ENCODE measurements at places on chromosomes 12 and 14. TPM values are rescaled to one million over a fixed set of nuclear protein-coding genes. Genes with fewer than 3 reads are reported as not detected.

KRT3 gene
- total RNA-seq = not detected

DNA sequence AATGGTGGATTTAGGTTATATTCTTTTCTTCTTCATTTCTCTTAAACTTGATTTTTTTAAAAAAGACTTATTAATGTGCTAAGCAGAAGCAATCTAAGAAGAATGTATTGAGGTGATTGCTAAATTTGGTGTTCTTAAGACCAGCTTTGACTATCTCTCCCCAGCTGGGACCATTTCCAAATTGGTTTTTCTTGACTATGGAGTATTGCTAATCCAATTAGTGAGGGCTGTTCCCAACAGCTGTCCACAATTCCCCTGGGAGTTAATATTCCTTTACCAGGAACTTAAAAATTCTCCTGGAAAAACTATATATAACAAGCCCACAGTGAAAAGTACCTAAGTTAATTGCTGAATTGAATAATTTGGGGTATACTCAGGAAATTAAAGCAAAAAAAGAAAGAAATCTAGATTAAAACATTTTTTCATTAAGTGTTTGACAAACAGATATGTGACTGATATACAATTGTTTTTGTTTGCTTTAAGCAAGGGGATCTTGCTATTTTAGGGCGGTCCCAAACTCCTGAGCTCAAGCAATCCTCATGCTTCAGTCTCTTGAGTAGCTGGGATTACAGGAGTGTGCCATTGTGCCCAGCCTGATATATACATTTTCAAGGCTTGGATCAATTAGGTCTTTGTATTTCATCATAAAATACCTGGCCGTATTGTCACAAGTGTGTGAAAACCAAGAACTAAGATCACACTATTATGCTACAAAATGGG lies 105.0 kb downstream of the FAR2 start:
- DNase-seq = no peak

- no peak for DNase-seq
These were observed 181.0 kb upstream of the TBX3 start for GRCh38 chr12:114864837-114865551.

GRCh38 chr14:34234258-34234657 lies 227.8 kb downstream of the SPTSSA start:
- DNase-seq = peak; percentile 78

DNA sequence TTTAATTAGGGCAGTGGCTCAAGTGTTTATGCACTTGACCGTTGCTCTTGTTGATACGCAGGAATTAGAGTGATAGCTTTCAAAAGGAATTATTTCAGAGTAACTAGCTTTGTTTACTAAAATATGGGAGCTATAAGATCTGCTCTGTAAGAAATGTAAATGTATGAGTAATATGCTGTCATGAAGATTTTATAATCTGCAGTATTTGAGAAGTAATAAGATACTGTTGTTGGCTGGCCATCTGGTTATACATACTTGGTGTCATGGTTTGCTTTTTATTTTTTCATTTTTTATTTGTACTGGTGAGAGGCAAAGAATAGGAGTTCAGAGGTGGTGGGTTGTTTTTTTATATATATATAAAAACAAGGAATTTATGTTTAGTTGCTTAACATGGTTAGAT lies 58.5 kb downstream of the PLXNC1 start:
- DNase-seq = no peak

DAO gene
- not detected for total RNA-seq

GPHN gene
- total RNA-seq = 27.7 TPM

LALBA gene
- total RNA-seq = not detected

DNA sequence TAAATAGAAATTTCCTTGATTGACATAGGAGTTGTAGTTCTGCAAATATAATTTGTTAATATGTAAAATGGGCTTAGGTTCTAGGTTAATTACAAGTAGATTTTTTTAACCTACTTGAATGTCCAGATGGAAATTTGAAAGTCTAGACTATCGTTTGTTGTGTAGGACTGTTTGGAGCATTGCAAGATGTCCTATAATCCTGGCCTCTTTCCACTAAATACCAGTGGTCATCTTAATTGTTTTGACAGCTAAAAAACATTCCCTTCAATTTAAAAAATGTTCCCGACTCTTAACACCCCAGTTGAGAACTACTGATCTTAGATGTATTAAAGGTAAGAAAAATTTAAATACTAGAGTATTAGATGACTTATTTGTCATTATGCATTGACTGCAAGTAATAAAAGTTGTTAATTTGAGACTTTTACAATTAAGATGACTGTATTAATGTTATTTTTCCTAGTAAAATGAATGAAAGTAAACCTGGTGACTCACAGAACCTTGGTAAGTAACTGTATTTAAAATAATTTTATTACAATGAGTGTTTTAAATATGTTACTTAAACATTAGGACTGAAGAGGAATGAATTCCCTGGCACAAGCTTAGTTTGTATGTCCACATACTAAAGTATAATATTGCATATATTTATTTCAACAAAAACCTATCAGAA lies 21.8 kb downstream of the G2E3 start:
- DNase-seq = no peak

DNA sequence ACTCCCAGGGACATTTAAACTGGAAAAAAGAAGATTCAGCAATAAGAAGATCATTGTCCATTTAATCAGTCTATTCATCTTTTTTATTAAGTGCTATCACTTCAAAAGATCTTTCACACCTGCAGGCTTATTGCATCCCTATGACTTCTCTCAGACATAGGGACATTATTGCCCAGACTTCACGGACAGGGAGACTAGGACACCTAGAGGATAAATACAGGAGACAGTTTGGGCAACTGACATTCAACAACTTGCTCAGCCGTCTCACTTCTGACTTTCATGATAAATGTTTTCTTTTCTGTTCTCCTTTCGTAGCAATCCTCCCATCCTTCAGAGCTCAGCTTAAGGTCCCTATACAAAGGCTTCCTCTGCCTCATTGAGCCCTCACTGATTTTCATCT lies 84.3 kb downstream of the TMEM30B start:
- DNase-seq = no peak

GRCh38 chr12:68962877-68963855 lies 30.2 kb upstream of the CPM start:
- DNase-seq = no peak

BCL2L14 gene
- total RNA-seq = not detected

TECPR2 gene
- total RNA-seq = 28.0 TPM

DNA sequence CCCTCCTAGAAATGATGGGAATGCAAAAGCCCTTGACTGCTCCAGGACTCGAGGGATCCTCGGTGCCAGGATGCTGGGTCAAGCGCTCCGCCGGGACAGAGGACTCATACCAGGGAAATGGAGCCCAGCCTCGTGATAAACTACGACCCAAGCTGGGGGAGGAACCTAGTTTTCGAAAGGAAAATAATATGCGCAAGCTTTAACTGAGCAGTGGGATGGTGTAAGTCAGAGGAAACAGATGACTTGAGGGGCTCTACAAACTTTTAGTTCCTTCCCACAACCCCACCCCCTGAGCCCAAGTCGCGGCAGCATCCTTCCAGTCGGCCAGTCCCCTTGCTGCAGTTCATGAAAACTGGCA lies 654 bp upstream of the SUPT16H start:
- DNase-seq = no peak

DNA sequence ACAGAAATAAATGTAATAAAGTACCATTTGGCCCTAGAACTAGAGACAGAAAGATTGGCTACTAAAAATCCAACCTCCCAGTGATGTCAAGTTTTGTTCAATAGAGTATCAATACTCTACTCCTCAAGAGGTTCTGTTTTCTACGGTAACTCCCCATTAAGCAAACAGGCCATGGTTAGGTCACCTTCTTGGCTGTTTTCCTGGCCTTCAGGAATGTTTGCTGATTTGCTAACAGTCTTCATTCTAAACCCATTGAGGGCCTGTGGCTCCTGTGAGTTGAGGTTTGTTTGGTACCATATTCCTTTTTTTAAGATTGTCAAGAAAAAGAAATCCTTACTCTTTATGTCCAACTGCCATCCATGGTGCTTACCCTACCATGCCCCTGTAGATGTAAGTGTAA lies 1022.0 kb upstream of the TMEM132C start:
- DNase-seq = no peak

- no peak for DNase-seq
These were observed 15.1 kb upstream of the RPLP0 start for GRCh38 chr12:120215766-120216735.

DNA sequence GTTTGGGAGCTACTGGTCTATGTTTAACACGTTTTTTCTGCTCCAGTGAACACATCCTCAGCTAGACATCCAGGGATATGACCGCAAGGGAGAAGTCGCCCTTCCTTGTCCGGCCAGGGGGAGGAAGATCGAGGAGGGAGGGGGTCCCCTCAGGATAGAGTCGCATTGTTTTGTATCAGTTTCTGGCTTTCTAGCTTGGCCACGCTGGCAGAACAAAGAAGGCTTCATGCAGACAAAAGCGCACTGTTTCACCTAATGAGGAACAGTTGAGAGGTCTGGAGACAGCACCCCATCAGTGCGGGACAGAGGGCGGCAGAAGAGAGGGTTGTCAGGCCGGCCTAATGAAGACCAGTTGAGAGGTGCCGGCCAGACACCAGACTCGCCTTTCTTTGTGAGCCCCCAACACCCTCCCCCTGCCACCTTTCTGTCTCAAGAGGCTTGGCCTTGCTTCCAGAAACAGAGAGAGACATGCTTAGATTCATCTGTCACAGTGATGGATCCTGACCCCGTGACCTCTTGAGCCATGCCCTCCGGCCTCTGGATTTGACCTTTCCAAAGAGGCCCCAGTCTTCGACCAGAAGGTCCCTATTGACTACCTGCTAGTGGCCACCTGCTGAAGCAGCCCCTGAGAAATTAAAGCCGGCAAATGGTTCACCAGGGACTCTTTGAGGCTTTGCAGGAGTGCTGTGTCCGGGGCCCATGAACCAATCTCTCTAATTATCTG lies 254.7 kb upstream of the TBX3 start:
- no peak for DNase-seq

CPSF2 gene
- 41.1 TPM for total RNA-seq

GRCh38 chr12:64450711-64451486 lies 1.0 kb upstream of the TBK1 start:
- no peak for DNase-seq

DNA sequence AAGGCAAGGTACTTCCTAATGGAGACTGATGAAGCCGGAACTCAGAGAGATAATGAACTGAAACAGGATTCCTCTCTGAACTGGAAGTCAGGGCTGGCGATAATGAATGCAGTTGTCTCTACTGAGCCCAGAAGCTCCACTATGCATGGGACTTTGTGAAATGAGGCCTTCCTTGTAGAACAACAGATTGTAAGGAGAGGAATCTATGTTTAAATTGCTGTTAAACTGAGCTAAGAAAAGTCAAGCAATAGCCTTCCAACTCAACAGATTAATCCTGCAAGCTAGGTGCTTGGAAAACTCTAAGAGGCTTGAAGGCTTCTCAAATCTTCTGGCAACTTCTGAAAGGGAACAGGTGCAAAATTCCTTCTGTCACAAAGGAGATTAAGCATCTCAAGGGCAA lies 119.5 kb upstream of the ARHGAP5 start:
- no peak for DNase-seq

GRCh38 chr12:63843721-63844390 lies 644 bp upstream of the SRGAP1 start:
- DNase-seq = peak; percentile 92

DNA sequence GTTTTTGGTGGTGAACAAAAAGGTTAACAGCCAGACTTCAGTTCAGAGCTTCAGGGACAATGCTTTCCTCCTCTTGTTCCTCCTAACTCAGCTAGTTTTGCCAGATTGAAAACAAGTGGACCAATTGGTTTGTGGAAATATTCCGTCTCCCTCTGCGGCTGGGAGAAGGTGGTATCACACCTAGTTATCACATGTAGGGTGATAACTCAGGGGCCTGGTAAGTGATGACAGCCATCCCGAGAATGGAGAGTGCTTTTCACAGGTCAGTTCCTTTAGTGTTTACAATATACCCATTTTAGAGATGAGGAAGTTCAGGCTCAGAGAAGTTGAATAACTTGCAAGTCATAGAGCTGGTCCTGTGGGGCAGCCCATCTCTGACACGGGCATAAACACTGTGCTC lies 60.7 kb upstream of the DICER1 start:
- DNase-seq = no peak

DNA sequence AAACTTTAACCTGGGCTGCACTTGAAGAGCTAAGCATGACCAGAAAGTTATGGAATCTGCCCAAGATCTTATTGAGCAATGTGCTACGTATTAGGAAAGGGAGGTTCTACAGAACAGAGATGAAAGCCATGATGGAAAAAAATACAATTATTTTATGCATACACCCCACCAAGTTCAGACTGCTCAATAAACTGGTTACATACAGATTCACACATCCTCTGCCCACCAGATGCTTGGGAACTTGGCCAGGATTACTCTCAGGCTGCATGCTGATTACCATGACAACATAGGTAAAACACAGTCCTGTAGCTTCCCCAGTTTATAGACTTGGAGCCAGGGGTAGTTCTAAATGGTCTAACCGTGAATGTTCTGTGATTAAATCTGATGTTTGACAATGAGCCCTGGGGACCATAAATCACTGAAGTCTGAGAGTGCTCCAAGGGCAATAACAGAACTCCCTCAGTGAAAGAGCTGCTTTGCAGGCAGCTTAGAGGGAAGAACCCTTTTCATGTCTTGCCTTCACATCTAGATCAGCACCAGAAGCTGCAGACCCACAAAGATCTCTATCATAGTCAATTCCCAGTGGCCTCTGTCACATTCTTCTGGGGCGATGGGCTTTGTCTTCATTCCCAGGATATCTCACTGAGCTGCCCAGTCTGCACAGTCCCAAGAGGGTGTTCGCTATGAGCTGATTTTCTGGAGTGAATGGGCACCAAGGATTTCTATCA lies 232.2 kb downstream of the EMP1 start:
- DNase-seq = no peak

- DNase-seq = no peak
These were observed 11.4 kb downstream of the MGST1 start for GRCh38 chr12:16358878-16359277.

DNA sequence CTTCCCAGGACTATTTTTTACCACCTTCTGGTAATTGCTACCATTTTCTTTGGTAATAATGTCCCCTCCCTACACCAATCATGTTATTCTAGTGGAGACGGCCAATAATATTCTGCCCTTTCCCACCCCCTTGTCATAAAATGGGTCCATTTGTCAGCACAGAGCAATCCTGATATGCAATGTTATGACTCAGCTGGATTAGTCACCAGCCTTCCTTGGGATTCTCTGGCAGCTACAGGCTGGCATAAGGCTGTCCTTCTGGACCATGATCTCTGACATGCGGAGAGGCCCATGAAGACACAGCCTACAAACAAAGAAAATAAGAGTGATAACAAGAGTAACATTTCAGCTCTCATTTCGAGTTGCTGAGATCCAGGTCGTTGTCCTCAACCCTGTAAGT lies 222.0 kb upstream of the CPNE8 start:
- no peak for DNase-seq

C1QL4 gene
- not detected for total RNA-seq
